ENCODE measurements at places on chromosomes 3 and 15.

DNA sequence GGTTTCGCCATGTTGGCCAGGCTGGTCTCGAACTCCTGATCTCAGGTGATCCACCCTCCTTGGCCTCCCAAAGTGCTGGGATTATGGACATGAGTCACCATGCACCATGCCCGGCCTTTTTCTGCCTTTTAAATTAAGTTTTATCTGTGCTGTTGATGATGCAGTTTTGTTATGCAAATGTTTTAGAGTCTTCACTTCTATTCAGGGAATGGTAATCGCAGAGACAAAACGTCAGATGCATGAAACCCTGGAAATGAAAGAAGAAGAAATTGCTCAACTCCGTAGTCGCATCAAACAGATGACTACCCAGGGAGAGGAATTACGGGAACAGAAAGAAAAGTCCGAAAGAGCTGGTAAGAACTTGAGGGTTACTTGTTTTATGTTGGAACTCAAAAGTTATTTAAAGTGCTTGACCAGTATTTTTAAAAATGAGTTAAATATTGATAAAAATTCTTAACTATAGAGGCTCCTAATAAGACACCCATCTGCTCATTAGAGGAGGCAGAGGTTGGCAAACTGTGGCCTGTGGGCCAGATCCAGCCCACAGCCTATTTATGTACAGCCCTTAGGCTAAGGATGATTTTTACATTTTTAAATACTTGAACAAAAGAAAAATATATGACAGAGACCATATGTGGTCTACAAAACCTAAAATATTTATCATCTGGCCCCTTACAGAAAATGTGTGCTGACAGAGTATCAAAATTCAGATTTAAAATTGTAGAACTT lies 127.8 kb upstream of the LRRFIP2 start:
- DNase-seq: no peak

DNA sequence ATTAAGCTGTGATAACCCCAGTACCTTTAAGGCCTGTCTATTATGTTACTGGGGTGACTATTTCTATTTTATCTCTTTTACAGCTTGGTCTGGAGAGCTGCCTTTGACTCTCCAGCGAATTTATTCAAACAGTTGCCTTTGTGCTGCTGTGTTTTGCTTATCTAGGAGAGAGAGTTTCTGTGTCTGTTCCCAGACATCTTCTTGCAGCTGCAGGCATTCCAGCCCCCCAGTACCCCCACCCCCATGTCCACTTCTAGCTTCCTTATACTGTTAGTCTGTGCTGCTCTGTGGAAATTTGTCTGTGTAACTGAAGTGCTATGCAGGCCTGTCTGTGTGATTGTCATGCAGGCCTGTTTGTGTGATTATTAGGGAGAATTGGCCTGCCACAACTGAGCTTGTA lies 713.7 kb upstream of the SEMA6D start:
- no peak for DNase-seq

- no peak for DNase-seq
Measured at GRCh38 chr15:29674661-29675533, 147.4 kb downstream of the TJP1 start.

DNA sequence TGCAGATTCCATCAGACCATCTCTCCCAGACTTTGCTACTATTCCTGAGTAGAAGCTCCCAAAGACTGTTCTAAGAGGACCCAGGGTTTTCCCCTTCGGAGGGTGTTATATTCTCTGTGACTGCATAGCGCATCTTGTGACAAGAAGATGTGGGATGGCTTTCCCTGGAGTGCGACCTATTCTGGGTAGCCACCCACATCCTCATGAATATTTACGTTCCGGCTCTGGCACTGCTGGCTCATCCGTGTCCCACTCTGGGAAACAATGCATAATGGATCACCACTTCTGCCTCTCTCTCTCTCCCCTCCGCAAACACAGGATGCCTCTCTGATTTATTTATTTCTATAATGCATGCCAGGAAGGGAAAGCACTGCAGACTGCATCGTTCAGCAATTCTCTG lies 166.1 kb downstream of the PYDC2 start:
- no peak for DNase-seq

- DNase-seq: no peak
Measured at GRCh38 chr15:59283717-59284391, 77.2 kb downstream of the LDHAL6B start.

- no peak for DNase-seq
Measured at GRCh38 chr3:38773528-38773927, 42.5 kb downstream of the SCN10A start.
